ENCODE measurements at places on chromosomes 3 and 15.

- DNase-seq, result no peak
These were observed 5.2 kb downstream of the C3orf22 start for GRCh38 chr3:126553284-126554084.

DNA sequence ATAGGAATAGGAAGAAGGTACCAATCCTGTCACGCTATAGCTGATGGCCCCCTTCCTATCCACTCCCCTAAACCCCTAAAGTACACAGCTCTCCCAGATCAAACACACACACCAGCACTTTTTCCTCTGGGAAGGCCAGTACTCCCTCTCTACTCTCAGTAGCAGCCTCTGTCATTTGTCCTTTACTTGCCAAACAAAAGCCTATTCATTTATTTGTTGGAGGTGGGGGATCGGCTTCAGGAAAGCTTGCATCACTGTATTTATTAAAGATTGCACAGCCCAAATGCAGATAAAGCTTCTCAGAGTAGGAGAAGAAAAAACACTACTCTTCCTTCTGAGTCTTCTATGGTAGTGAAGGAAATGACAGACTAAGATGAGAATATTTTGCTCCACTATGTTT is 429.7 kb upstream of the RASGRP1 start:
- no peak for DNase-seq

DNA sequence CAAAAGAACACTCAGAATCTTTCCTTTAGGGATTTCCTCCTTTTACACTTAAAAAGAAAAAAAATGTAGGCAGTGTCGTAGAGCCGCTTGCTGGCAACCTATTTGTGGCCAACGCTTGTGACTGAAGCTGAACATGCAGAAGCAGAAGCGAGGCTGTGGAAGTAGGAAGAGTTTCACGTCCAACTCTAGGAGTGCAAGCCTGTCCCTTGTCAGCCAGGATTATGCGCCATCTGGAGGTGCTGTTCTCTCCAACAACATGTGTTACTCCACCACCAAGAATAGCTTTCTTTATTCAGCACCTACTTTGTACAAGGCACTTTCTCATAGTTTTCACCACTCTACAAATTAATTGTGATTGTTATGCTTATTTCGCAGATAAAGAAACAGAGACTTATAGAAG is 223.2 kb upstream of the LMCD1 start:
- DNase-seq, result no peak

DNA sequence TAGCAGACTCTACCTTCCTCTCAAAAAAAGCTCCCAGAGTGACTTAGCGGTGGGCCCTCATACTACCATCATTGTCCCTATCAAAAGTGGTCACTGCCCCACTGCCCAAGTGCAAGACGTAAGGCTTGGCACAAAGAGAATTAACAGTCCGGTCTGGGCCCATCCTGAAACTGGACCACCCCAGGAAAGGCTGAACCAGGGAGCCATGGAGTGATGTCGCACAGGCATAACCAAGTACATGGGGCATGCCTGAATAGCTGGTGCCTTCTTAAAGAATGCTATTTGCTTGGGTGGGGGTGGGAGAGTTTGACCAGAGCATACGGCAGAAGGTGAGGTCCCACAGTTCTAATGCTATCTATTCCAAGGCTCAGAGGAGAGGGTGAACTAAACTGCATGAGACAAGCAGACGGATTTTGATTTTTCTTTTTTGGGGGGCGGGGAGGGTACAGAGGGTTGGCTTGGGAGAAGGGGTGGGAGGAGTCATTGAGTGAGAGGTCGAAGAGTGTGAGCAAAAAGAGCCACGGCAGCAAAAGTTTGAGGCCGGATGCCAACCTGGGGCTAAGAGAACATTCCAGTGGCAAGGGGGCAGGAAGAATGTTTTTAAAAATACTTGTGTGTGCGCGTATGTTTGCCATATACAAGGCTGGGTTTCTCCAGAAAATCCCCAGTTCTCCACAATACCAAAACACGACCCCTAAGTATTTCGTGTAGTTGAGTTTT is 50.2 kb downstream of the FAM174B start:
- no peak for DNase-seq

DNA sequence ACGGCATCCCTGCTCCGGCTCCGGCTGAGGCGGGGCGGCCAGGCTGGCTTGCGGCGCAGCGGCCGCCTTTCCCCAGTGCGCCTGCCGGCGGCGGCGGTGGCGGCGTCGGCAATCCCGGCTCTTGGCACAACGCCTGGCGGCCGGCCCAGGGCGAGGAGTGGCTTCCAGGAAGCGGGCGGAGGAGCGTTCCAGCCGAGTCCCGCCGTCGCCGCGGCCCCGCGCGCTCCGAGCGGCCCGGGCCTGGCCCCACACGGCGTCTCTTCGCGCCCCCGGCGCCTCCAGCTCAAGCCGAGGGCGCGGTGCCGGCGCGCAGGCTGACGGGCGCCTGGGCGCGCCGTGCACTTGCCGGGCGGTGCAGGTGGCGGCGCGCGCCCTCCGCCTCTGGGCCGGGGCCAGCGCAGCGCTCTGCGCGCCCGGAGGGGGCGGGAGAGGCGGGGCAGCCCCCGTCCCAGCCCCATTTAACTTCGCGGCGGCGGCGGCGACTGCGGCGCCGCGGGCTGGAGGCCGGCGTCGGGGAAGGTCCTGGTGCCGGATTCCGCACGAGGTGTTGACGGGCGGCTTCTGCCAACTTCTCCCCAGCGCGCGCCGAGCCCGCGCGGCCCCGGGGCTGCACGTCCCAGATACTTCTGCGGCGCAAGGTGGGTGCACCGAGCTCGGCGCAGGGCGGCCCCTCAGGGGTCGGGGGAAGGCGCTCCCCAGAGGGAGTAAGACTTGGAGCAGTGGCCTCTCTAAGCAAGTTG is at the start of gene ADAMTSL3:
Gene ADAMTSL3 (plus strand): TSS at position 485 of the 740 bp plus-strand sequence. CDS start 1,639 bp downstream, outside the sequence.
- DNase-seq, result no peak

DNA sequence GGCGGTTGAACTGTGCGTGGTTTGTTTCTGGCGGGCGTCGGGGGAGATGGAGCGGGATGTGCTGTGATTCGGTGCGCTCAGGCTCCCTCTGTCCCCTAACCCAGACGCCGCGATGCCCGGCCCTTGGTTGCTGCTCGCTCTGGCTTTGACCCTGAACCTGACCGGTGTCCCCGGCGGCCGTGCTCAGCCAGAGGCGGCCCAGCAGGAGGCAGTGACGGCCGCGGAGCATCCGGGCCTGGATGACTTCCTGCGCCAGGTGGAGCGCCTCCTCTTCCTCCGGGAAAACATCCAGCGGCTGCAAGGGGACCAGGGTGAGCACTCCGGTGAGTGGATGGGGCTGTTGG is 1.2 kb downstream of the TRH start:
- DNase-seq, result no peak

GRCh38 chr15:98005659-98006058 is 45.2 kb downstream of the ARRDC4 start:
- no peak for DNase-seq

DNA sequence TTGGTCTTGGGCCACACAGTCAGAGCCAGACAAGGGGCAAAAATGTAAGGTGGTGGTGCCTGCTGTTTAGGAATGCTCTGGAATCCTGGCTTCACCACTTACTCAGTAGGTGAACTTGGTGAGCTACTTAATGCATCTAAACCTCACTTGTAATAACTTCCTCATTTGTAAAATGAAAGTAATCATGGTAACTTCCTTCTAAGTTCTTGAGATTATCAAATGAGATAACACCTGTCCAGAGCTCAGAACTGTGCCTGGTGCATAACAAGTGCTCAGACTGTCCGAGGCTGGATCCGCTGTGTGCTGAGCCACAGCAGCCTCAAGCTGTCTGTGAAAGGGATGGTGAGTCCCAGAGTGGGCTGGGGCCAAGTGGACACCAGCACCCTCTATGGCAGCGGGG is 62.8 kb upstream of the KY start:
- no peak for DNase-seq

GRCh38 chr3:191648787-191649186 is 187.8 kb downstream of the PYDC2 start:
- no peak for DNase-seq

GRCh38 chr3:97057365-97057764 is 243.0 kb downstream of the EPHA6 start:
- no peak for DNase-seq

DNA sequence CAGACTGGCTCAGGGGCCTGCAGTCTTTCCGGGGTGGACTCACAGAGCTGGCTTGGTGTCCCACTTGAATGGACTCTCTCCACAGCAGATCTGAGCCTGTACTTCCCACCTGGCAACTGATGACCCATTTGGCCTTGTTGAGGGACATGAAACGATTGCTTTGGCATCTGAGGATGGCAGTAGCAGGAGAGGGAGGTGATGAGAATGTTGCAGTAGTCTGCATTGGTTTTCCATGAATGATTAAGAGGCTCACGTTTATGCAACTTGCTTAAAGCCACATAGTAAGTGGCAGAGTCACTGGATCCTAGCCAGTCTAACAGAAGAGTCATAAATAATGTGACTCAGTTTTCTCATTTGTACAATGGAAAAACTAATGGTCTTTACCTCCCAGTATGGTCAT is 21.9 kb downstream of the IL20RB start:
- no peak for DNase-seq

- peak; percentile 8 for DNase-seq
These were observed 50.0 kb upstream of the TBC1D23 start for GRCh38 chr3:100210772-100211135.

- DNase-seq, result peak; percentile 82
These were observed 116.4 kb upstream of the ARHGEF3 start for GRCh38 chr3:56918111-56918568.

GRCh38 chr3:175163686-175164085 is 304.6 kb downstream of the NAALADL2 start:
- DNase-seq, result no peak

- DNase-seq, result no peak
These were observed 226.7 kb downstream of the TAFA4 start for GRCh38 chr3:68705695-68706094.

- DNase-seq, result no peak
These were observed 20.9 kb downstream of the FBXO22 start for GRCh38 chr15:75924576-75924975.

GRCh38 chr3:123376451-123377242 is 72.2 kb downstream of the ADCY5 start:
- no peak for DNase-seq

- no peak for DNase-seq
These were observed 699.5 kb upstream of the CFAP20DC start for GRCh38 chr3:59749291-59749690.

DNA sequence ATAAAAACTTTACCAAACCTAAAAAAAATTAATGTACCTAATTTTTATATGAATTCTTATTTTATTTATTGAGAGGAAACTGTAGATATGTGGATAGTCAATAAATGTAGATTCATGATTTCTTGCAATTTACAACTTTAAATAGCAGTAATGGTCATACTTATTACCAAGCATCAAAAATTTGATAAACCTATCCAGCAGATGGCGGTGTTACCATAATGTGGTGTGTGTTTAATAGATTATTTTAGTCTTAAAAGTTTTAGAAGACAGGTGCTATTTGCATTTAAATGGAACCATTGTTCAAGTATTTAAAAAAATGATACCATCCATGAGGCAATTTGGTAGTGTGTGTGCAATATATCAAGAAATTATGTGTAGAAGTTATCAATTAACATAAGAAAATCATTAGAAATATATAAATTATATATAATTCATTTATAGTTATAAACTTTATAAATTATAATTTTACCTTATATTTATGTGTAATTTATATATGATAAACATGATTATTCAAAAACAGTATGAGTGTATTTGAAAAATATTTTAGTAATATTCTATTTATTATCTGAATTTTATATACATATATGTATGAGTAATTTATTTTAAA is 176.0 kb upstream of the BCHE start:
- no peak for DNase-seq

GRCh38 chr3:102230057-102230456 is 204.8 kb upstream of the ZPLD1 start:
- DNase-seq, result peak; percentile 10

GRCh38 chr3:125054062-125054448 is 1.7 kb downstream of the HEG1 start:
- no peak for DNase-seq

DNA sequence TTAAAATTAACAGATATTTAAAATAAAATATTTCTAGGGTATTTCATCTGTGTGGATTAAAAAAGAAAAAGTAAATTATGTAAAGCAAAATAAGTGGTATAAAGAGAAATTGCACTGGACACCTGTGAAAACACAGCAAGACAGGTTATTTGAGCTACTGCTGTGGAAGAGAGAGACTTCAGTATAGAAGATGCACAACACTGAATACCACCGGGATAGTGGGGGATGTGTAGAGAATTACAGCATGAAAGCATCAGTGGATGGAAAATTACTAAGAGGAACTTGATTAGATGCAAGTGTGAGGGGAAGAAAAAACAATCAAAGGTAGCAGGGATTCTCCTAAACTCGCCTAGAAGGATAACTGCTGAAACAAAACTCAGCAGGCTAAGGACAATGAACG is 1242.5 kb upstream of the GBE1 start:
- no peak for DNase-seq

- no peak for DNase-seq
These were observed 172.8 kb upstream of the ICE2 start for GRCh38 chr15:60651734-60652141.

DNA sequence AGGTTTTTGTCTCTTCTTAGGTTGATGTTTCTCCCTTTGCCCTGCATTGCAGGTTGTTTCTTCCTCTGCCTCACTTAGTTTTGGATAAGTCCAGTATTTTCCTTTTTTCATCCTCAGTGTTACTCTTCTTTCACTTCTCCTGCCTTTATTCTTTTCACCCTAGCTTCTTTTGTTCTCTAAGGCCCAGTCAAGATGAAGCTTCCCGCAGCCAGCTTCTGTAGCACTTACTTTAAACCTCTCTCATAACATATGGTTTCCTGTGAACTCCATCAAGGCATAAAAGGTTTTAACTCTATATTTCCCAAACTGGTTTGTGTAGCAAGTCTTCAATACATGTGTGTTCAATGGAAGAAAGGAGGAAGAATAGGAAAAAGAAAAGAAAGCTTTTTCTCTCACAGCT is 54.1 kb downstream of the TP63 start:
- DNase-seq, result no peak

GRCh38 chr3:146339349-146339748 is 88.4 kb upstream of the PLSCR4 start:
- no peak for DNase-seq

GRCh38 chr3:106345353-106346027 is 476.7 kb upstream of the CBLB start:
- DNase-seq, result no peak

DNA sequence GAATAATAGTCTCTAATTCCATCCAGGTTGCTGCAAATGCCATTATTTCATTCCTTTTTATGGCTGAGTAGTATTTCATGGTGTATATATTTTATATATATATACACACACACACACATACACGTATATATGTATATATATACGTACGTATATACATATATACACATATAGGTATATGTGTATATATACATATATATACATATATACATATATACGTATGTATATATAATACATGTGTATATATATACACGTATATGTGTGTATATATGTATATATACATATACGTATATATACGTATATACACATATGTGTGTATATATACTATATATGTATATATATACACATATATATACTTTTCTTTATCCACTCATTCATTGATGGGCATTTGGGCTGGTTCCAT is 13.7 kb upstream of the STRIT1 start:
- DNase-seq, result no peak

Data from activated naive CD4-positive, alpha-beta T cell treated with anti-CD3 and anti-CD28 coated beads for 36 hours (primary cell).